ENCODE measurements at places on chromosomes 16 and 17.

DNA sequence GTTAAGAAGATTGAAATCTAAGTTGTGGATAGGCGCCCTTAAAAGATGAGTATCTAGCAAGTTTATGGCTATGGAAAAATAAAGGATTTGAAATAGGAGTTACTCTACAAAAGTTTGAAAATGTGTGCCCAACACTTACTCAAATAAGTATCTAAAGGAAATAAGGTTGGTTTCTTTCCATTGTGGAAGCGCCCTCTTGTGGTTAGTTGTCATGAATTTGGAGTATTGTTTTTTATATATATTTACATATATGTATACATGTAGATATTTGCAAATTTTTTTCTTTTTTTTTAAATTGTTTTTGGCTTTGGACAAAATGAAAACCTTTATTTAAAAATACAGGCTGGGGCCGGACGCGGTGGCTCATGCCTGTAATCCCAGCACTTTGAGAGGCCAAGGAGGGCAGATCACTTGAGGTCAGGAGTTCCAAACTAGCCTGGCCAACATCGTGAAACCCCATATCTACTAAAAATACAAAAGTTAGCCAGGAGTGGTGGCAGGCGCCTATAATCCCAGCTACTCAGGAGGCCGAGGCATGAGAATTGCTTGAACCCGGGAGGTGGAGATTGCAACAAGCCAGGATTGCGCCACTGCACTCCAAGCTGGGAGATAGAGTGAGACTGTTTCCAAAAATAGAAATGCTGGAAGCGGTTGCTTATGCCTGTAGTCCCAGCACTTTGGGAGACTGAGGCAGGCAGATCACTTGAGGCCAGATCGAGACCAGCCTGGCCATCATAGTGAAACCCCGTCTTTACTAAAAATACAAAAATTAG lies 24.0 kb upstream of the VPS4A start:
- peak; percentile 16 for DNase-seq

GRCh38 chr16:87922250-87922871 lies 14.0 kb downstream of the CA5A start:
- DNase-seq = no peak

DNA sequence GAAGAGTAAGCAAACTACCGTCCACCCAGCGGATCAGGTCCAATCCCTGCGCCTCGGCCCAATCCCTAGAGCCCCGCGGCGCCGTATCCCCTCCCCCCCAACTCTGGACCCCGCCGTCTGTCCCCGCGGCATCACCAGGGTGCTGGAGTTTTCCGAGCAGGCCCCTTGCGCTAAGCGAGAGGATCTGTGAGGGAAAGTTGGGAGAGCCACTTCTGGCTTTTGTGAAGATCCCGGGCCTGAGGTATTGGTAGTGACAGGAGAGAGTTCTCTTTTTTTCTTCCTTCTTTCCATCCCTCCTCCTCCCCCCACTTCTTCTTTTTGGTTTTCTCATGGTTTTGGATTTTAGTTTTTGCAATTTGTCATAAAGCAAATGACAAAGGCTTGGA lies 3.5 kb upstream of the DLX4 start:
- DNase-seq = no peak

GRCh38 chr16:8818504-8819270 lies 21.0 kb downstream of the PMM2 start:
- DNase-seq = no peak

DNA sequence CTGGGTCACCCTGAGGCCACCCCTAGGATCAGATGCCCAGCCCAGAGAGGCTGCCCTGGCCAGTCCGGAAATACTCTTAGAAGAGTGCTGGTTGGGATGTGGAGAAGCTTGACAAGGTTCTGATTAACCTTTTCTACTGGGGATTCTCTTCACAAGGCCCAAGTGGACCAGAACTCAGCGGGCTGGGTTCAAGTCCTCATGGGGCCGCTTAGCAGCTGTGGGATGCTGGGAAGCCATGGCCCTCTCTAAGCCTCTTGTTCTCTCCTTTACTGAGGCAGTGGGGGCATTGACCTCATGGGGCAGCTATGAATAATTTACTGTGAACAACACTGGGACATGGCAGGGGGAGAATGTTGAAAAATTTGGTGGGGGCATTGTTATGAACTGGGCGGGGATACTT lies 92.8 kb downstream of the CYLD start:
- DNase-seq = no peak

GRCh38 chr16:73713778-73714495 lies 582.7 kb upstream of the PSMD7 start:
- DNase-seq = no peak

DNA sequence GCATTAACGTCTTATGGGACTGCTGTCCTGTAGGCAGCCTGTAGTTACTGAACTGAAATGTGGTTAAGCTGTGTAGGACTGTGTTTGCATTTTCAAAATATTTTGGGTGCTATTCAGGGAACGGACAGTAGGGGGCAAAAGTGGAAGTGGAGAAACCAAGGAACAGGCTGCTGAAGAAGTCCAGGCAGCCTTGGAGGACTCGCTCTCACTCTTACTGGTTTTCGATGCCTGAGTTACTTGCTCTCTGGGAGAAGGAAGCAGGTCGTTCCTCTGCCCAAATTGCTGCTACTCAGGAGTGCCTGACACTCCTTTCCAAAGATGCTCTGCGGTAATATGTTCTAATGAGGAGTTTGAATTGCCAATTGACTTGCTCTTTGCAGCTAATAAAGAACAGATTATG lies 64.5 kb upstream of the RBFOX1 start:
- DNase-seq = no peak

DNA sequence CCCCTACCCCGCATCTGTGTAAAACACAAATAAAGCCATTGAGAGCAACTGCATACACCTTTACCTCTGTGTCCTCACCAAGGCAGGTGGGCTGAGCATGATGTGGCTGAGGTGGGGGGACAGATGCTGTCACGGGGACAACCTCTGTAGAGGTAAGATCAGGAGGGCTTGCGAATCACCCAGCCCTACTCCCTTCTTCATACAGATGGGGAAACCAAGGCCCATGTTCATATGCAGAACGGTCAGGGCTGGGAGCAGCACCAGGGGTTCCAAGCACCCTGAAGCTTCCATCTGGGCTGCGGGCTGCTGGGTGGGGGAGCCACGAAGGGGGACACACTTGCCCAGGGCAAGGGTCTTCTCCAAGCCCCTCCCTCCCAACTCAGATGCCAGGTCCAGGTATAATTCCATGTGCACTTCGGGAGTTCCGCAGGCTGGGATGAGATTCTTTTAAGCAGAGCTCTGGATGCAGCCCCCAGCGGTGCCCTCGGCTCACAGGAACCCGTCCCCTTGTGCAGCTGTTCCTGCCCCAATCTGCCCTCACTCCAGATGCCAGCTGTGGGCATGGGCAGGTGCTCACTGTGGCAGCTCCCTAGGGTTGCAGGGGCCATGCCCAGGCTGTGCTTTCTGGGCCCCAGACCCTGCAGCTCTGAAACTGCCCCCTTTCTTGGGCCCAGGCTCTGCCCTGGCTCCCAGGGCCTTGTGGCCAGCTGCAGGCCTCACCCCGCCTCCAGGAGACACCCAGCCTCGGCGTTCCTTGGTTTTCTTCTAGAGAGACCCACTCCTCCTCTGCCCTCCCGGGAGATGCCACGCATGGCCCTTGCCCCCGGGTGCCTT lies 9.6 kb downstream of the CTRB1 start:
- no peak for DNase-seq

DNA sequence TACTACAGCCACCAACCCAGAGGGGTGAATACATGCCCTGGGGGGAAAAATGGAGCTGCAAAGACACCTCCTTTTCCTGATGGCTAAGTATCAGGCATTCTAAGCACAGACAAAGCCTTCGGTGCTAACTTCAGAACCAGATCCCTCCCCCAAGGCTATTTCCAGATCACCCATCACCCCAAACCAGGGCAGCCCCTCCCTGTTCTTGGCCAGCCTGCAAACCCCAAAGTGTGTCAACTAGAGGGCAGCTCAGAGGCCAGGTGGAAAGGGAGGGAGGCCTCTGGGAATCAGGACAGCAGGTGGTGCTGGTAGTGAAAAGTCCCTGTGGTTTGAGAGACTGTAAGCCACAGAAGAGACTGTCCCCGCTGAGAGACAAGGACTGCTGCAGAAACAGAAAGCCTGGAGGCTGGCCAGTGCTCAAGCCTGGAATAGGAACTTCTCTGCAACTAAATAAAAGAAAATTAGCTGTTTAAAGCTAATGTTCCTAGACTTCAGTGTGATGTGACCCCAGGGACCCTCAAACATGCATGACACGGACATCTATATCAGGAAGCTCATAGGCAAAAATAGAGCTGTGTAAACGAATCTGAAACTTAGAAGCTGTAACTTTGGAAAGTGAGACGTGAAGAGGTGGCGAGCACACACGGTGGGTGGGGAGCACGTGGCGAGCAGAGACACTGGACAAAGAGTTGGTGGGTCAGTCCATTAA lies 9.1 kb downstream of the TUBG1 start:
- DNase-seq = no peak

DNA sequence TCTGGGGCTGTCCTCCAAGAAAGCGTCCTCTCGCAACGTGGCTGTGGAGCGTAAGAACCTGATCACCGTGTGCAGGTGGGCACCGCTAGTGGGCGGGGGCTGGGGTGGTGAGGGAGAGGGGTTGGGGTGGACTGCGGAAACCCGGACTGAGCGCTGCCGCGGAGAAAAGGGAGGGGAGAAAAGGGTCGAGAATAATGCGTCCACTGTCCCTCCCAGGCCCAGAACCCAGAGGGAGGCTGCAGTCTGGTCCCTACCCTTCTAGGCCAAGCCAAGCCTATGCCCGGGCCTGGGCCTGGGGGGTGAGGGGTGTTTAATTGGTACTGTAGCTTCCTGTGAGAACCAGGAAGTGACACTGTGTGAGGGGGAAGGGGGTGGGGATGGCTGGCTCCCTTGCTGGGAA lies 464 bp downstream of the RUNDC3A start:
- DNase-seq = no peak

DNA sequence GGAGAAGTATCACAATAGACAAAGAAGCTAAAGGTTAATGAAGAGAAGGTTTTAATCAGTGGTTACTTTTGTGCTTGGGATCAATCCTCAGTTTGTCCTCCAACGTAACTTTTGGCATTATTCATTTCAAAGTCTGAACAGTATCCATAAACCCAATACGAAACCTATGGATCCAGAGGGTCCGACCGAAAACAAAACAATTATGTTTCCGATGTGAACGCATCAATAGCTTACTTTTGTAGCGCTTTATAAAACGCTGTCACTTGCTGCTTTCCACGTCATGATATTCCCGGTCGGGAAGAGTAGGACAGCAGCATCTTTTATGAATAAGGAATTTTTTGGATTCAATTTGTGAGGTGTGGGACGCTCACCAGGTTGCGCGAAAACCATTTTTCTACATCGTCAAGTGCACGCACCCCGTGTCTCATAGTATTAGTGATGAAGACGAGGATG lies 383.8 kb downstream of the ZFHX3 start:
- no peak for DNase-seq

GRCh38 chr17:16927641-16928321 lies 44.1 kb downstream of the TNFRSF13B start:
- no peak for DNase-seq

GRCh38 chr16:72551649-72552048 lies 379.7 kb upstream of the PMFBP1 start:
- no peak for DNase-seq

DNA sequence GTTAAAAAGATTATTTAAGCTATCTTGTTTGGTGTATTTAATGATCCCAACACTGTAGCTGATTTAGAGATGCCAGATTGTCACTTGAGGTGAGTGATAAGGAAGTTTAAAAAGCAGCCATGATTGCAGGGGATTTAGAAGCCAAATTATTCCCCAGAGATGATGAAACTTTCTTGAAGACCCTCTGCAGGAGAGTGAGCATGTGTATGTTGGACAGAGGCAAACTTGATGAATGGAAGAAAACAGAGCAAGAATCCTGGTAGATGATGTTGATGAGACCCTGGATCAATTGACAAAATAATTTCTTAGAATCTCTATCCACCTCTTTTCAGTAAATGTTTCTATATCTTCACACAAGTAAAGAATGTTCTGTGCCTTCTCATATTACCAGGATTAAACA lies 14.4 kb upstream of the ADAMTS18 start:
- DNase-seq = no peak

DNA sequence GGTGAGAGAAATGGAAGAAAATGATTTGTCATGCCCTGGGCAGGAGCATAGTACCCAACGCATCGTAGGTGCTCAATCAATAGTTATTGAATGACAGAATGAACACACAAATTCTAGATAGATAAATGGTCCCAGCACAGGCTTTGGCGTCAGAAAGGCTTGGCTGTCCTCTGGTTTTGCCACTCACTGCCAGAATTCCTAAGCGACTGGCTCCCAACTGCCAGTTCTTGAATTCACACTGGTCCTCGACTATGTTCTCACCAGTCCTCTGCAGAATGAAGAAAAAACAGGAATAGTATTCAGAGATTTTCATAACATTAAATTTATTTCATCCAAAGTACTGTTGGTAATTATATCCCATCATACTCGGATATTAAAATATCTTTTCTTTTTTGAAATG lies 163.1 kb upstream of the NOL11 start:
- no peak for DNase-seq

DNA sequence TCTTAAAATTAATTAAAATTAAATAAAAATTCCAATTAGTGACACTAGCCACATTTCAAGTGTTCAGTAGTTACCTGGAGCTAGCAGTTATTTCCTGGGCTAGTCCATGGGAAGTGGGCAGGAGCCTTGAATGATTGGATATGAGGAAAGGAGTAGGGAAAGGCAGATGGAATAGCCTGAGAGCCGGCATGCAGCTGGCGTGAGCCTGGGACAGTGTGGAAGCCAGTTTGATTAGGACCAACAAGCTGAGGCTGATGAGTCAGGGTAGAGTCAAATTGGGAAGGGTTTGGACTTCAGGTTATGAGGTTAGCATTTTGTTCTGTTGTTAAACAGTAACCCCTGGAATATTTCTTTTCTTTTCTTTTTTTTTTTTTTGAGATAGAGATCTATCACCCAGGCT lies 15.3 kb upstream of the GNA13 start:
- no peak for DNase-seq

DNA sequence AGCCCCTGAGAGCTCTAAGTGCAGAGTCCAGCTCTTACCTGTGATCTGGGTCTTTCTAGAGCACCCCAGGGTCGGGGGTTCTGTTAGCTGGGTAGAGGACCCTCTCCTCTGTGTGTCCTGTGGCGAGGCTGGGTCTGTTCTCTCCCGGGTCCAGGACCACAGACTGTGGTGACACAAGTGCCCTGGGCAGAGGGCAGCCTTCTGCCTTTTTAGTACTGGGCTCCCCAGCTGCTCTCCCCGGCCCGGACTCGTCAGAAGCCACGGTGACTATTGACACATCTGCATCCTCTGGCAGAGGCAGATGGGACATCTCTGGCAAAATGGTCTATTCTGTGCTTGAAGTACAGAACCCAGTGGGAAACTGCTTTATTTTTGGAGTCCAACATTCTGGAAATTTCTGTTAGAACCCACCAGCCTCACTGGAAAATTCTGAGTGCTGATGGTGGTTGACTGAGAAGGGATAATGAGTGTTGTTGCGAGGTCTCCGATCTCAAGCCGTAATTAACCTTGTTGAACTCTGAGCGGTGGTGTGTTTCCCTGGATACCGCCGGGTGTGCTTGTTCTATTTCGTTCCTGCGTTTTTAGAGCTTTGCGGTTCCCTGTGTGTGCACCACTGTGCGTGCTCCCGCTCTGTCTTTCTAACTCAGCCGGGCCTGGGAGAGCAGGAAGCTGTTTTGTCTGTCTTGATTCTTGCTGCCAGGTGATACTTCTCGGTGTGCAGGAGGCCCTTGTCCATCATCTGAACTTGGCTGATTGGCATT lies 26.0 kb upstream of the NUDT16L1 start:
- no peak for DNase-seq
